ENCODE measurements at places on chromosomes 6 and 20.

- DNase-seq = no peak
Observed at GRCh38 chr6:64712606-64713005, 994.4 kb downstream of the EYS start.

GRCh38 chr6:105609375-105609991, 206.6 kb upstream of the PREP start:
- no peak for DNase-seq

DNA sequence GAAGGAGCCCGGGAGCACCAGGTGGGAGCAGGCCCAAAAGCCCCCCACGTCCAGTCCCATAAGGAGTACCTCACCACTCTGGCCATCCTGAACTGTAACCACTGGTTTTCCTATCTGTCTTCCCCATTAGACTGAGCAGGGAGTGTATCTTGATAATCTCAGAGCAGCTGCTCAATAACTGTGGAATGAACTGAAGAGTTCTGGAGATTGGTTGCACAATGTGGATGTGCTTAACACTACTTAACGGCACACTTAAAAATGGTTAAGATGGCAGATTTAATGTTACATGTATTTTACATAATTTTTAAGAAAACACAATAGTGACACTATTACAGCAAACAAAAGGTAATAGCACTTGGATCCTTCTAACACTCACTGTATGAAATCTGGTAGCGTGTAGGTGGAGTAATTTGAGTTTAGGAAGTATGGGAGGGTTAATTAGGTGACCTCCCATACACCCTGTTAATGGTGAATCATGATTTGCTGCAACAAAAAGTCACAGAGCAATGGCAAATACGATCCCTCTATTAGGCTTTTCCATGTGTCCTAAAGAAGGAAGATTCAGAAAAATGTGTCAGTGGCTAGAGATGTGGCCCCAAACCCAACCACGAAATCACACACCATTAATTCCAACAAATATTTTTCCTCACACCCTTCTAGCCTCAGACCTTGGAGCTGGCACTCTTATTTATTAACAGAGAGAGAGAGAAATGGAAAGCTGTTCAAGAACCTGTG, 18.4 kb downstream of the TRAM2 start:
- no peak for DNase-seq

DNA sequence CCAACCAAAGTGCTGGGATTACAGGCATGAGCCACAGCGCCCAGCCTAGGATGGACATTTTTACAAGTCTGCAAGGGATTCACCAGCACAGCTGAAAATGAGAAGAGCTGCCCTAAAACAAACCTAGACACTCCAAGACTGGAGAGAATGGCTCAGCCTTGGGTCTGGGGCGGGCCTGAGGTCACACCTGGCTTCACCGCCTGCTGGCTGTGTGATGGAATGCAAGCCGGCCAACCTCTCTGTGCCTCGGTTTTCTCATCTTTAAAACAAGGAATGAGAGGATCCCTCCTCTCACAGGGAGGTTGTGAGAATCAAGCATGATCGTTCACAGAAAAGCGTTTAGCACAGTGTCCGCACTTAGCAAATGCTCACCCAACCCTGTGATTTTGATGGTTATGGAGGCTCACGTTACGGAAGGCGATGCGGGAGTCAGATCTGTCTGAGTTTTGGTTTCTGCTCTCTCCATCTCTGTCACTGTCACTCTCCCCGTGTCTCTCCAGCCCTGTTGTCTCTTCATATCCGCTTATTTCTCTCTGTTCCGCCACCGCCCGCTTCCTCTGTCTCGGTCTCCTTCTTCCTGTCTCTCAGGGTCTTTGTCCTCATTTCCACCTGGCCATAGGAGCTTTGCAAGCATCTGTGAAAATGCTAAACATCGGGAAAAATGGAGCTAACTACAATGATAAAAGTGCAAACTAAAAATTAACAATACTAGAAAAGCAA, 47.6 kb downstream of the CEBPB start:
- DNase-seq = no peak

- DNase-seq = no peak
Observed at GRCh38 chr6:57162028-57162427, 10.1 kb upstream of the BAG2 start.

- DNase-seq = no peak
Observed at GRCh38 chr6:7589221-7589620, 777 bp upstream of the SNRNP48 start.

DNA sequence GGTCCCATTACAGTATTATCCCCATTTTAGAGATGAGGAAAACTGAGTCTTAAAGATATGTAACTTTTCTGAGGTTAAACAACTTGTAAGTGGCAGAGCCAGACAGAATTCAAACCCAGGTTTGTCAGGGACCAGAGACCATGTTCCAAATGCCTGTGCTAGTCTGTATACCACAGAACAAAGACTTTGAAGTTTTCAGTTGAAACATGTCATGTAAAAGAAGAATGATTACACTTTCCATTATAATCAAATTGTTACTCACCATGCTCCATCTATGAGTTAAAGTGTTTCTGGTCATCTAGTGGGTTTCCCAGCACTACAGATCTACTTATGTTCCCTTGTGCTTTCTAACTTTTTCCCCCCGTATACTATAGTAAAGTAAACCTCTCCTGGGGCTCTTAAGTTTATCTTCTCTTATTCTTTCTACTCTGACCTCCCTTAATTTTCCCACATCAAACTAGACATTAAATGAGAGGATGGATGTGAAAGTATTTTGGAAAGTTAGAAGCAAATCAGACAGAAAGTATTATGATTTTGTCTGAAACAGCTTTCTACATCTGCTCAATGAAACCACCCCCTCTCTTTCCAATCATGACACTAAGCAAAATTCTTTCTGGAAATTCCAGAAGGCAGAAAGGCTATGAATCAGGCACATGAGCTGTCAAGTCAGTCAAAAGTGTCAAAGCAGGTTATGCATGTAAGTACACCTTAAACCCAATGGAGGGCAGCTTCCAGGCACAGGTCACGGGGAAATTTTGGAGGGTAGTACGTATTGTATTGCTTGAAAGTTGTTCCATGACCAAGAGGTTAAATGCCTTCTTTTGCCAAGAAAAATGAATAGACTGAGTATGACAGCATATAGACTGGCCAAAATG, 132.7 kb upstream of the MAP3K7 start:
- no peak for DNase-seq

DNA sequence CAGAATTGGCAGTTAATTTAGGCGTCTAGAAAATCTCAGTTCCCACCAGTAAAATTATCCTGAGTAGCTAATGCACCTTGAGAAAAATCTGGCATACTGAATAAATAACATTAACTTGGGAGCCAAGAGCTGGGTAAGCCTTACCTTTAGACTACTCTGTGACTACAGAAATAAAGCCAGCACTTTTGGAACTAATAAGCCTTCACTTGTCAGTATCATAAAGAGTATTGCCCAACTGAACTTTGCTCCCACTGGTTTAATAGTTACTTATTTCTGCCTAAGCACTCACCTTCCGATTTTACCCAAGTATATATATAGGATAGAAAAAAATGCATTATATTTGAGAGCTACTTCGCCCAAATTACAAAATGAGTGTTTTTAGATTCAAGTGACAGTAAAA, 10.7 kb downstream of the FAM8A1 start:
- DNase-seq = no peak
